ENCODE measurements at places on chromosomes 16 and 17. TPM values are rescaled to one million over a fixed set of nuclear protein-coding genes. Genes with fewer than 3 reads are reported as not detected.

Gene DCTPP1
- 32.6 TPM for total RNA-seq

Gene TLCD3B
- total RNA-seq = 0.27 TPM

Gene CDRT15L2
- total RNA-seq = not detected

Gene CRISPLD2
- 41.4 TPM for total RNA-seq

Gene MGAT5B
- not detected for total RNA-seq

Gene TBKBP1
- 20.4 TPM for total RNA-seq

Gene KCNAB3
- not detected for total RNA-seq

Gene PIRT
- total RNA-seq = not detected

Gene VAT1L
- not detected for total RNA-seq

Gene SLC6A2
- not detected for total RNA-seq

Gene MARVELD3
- not detected for total RNA-seq

Gene SCGB1C2
- total RNA-seq = not detected

Gene AIPL1
- total RNA-seq = not detected

Gene RBFOX1
- 47.4 TPM for total RNA-seq

Gene KCNG4
- total RNA-seq = not detected

Gene TBC1D3C
- not detected for total RNA-seq

Gene MMD
- total RNA-seq = 7.4 TPM

Gene TSEN54
- 17.1 TPM for total RNA-seq

Gene GCGR
- total RNA-seq = not detected

Gene HYDIN
- total RNA-seq = not detected

Gene GNGT2
- not detected for total RNA-seq

Gene FOXJ1
- not detected for total RNA-seq

Gene STH
- total RNA-seq = not detected

Gene TPSG1
- 0.29 TPM for total RNA-seq

Gene KRTAP4-1
- total RNA-seq = not detected

Gene CRK
- 53.6 TPM for total RNA-seq

Gene IQCK
- total RNA-seq = 8.5 TPM

Gene KRT33A
- not detected for total RNA-seq

Gene NXN
- 62.5 TPM for total RNA-seq

Gene PRCD
- 1.1 TPM for total RNA-seq

Gene RSKR
- total RNA-seq = 2.6 TPM

Gene SDR42E1
- not detected for total RNA-seq

Gene RAB11FIP4
- 0.09 TPM for total RNA-seq

Gene CHST4
- not detected for total RNA-seq

Data from gastrocnemius medialis (tissue), 4 donors.